ENCODE measurements at places on chromosomes 7 and 10.

GRCh38 chr10:79339266-79339665, 8.0 kb upstream of the PPIF start:
- no peak for DNase-seq

GRCh38 chr10:23338155-23338828, 6.3 kb downstream of the C10orf67 start:
- DNase-seq: no peak

DNA sequence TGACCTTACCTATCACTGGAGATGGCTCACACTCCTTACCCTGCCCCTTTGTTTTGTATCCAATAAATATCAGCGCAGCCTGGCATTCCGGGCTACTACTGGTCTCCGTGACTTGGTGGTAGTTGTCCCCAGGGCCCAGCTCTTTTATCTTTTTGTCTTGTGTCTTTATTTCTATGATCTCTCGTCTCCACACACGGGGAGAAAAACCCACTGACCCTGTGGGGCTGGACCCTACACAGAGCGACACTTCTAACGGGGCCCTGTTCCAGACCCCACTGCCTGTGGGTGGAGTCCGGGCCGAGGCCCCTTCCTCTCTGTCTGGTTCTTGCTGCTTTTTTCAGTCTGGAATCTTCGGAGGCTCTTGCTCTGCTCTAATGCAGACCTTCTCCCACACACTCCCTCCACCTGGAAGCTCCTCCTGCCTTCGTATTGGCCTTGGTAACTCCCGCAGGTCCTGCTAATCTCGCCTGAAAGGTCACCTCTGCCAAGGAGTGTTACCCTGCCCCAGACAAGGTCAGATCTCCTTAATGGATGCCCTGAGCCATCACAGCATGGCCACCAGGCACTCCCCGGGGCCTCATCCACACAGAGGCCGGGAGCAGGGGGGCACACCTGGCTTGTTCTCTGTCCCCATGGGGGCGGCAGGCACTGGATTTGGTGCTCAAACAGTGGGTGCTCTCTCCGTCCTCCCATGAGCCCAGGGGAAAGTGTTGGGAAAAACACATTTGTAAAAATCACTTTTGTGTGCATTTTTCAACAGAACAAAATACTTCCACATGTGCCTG, 531.7 kb downstream of the PTPRN2 start:
- no peak for DNase-seq

- no peak for DNase-seq
These were observed 555.0 kb downstream of the INHBA start for GRCh38 chr7:41147606-41148485.

DNA sequence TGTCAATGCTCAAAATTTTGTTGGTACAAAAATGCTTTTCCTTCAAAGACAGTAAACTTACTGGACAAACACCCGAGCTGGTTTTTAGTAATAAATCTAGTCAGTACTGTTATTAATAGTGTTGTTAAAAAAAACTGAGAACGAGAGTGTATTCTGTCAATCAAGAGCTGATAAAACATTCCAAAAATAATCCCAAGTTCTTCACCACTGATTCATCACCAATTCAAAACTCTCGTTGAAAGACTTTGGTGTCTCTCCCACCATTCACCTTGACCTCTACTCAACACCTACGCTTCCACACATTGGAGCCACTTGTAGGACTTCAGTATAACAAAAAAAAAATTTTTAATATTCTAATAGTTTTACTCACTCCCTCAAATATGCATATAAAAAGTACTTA, 279.2 kb downstream of the PARD3 start:
- DNase-seq: no peak

DNA sequence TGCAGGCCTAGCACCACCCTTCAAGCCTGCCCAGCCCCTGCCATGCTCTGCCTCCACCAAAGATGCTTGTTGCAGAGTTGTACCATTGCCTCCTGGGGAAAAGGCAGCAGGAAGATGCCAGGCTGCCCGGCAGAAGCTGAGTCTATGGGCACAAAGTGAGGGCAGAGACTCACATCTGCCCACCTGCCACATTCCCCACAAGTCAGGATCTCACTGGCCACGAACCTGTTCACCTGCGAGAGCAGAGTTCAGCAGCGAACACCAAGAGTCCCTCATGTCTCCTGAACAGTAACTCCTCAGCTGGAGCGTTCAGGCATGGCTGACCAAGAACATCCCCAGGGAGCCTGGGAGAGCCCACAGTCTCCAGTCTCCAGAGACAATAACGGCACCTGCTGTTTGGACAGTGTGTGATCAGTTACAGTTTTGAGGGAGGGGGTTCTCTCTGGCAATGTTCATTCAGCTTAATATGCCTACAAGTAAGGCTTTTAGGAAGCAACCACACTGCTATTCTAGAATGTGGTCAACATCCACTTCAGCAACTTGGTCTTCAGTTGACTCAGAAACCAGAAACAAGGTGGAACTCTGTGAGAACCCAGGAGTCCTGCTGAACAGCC, 78.5 kb downstream of the GRID1 start:
- no peak for DNase-seq

DNA sequence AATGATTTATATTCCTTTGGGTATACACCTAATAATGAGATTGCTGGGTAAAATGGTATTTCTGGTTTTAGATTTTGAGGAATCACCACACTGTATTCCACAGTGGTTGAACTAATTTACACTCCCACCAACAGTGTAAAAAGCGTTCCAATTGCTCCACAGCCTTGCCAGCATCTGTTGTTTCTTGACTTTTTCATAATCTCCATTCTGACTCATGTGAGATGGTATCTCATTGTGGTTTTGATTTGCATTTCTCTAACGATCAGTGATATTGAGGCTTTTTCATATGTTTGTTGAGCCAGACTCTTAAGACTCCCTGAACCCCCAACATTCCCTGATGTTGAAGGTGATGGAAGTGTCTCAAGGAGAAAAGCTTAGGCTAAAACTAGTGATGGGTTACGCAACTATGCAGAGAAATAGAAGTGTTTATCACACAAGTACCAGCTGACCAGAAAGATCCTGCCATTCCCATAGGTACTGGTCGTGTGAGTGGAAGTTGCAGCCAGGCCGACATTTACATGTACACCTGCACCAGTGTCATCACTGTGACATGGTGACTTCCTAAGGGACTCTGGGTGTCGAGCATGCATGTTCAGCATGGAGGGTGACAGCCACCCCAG, 711.2 kb upstream of the NRP1 start:
- DNase-seq: no peak

- DNase-seq: no peak
These were observed 445.7 kb downstream of the ADRA2A start for GRCh38 chr10:111522551-111522950.

GRCh38 chr10:132408367-132408781, 11.4 kb downstream of the PWWP2B start:
- DNase-seq: no peak

DNA sequence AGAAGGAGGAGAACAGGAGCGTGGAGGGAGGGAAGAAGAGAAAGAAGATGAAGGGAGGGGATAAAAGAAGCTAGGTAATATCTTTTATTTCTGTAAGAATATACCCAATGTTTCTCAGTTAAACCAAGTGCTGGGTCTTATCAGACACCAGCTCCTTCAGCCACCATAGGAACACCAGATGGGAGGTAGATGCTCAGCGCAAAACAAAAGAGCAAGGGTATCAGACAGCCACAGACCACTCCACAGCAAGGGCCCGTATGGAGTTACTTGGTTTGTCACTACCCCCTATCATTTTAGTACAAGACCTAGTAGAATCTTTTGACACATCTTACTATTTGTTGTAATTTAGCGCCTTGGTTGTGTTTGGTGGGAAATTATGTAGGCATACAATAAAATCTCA, 65.9 kb upstream of the FAM133B start:
- DNase-seq: no peak

Measured in brain pericyte (primary cell).